Activated T-helper 1 cell treated with anti-CD3 and anti-CD28 coated beads, Interleukin-2, amount 50 U/mL, for 16 hours (primary cell): ENCODE measurements at places on chromosomes 12 and 14.

GRCh38 chr14:103858063-103858781 is 10.8 kb upstream of the PPP1R13B start:
- DNase-seq = no peak

DNA sequence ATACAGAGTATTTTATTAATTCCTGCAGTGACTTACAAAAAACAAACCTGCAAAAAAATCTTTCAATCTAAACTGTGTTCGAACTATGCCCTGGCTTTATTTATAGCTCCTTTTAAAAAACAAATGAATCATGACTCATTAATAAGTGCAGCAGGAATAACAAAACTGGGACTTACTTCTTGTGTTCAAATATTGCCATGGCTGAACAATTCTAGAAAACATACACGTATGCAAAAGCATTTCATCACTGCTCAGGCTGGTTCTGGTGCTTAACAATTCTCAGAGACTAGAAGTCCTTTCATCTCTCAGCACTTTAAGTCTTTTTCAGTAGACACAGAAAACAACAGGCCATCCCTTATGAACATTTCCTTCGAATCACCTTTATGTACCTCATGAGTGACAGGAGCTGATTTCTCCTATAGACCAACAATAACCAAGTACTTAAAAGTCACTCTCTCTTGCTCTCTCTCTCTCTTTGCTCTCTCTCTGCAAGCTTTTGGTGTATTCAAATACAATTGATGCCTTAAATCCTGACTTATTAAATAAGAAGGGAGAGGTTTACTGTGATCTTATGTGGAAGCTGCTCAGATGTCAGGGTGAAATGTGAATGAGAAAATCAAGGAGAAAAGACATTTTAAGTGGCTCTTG is 268.8 kb downstream of the TTC8 start:
- no peak for DNase-seq

GRCh38 chr12:53054112-53054878 is 4.4 kb downstream of the TNS2 start:
- DNase-seq = peak; percentile 86

DNA sequence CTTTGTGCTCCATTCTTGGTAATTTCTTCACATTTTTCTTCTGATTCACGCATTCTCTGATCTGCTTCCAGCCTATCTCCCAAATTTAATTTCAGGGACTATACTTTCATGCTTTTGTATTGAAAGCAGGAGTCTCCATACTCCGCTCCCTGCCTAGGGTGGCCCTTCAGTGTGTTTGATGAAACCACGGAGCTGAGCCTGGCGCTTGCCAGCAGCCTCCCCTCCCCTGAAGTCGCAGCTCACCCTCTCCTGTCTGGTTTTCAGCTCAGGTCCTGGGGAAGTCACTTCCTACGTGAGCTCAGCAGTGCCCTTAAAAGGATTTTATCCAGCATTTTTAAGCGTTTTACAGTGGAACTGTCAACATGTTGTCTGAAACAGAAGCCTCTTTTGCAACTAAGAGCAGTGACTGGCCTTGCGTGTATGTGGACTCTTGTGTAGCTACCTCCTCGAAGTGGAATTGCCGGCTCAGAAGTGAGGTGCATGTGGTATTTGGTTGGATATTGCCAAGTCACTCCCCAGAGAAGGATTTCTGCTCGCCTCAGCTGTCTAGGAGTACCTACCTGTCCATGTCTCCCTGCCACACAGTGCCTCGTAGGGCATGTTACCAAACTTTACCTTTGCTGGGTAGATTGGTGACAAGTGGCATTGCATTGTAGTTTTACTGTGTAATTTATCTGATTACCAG is 78.5 kb downstream of the TESC start:
- DNase-seq = no peak

DNA sequence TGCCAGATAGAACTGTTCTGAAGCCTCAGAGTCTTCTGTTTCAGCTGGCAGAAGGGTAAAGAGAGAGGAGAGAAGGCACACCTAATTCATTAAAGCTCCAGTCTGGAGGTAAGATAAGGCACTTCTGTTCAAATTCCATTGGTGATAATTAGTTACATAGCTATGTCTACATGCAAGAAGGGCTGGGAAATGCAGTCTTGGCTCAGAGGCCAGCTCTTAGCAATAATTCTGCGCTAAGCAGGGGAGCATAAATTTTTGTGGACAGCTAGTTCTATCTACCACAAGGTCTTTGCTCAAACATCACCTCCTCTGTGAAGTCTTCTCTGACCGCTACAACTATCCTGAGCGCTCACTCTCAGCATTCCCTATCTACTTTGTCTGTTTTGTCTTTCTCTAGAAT is 14.3 kb upstream of the E2F7 start:
- DNase-seq = no peak

- DNase-seq = no peak
Measured at GRCh38 chr12:130860311-130860710, 11.6 kb upstream of the RAN start.
